OCI-M1 (cell line): ENCODE measurements at places on chromosomes 6 and 20.

DNA sequence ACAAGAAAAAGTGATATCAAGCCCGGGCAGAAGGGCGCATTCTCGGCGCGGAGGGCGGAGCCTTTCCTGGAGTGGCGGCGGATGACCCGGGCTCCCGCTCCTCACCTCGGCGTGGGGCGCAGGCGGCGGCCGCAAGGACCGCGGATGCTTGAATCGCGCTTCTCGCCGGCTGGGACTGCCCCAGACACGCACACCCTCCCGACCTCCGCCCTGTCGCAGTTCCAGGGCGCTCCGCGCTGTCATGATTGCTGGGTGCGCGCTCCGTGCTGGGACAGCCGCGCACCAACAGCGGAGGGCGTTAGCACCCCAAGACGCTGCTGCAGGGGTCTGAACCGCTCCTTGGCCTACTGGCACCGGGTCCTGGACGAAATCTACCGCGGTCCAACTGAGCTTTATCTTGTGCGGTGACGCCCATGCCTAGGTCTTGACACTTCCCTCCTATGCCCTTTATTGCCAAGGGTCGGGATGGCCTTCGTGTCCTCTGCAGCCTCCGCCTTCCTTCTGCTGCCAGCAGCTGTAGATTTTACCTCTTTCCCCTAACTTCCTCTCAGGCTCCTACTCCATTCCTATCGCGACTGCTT, 43.3 kb downstream of the IRAK1BP1 start:
- DNase-seq = no peak

- DNase-seq = no peak
These were observed at the start of gene NTSR1 for GRCh38 chr20:62708591-62709536. Gene NTSR1, plus strand, starts transcription at chr20:62708836. Its CDS starts 372 bp downstream, at chr20:62709208.

DNA sequence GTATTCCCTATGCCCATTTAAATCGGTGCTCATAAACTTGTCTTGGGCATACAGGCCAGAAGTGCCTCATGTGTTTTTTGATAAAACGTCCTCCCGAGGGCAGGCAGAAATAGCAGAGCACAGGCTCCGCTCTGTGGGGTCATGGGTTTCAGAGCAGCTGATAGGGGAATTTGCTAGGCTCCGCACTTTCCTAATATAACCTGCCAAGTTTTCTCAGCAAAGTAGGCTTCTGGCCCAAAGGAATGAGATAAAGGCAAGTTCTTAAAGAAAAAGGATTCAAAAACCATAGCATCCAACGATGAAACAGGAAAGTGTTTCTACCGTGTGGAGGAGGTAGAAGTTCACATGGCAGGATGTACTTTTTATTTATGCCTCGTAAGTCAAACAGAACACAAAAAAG, 69.8 kb upstream of the RALGAPA2 start:
- no peak for DNase-seq

DNA sequence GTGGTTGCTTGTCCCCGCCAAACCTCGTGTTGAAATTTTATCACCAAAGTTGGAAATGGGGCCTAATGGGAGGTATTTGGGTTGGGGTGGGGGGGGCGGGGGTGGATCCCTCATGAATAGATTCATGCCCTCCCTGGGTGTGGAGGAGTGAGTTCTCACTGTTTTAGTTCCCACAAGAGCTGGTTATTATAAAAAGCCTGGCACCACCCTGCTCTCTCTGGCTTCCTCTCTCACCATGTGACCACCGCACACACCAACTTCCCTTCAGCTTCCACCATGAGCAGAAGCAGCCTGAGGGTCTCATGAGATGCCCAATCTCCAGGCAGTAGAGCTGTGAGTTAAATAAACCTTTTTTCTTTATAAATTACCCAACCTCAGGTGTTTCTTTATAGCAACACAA, 111.3 kb downstream of the PRDM1 start:
- peak; percentile 32 for DNase-seq

GRCh38 chr20:13423472-13424173, 202.5 kb downstream of the ISM1 start:
- DNase-seq = peak; percentile 7

DNA sequence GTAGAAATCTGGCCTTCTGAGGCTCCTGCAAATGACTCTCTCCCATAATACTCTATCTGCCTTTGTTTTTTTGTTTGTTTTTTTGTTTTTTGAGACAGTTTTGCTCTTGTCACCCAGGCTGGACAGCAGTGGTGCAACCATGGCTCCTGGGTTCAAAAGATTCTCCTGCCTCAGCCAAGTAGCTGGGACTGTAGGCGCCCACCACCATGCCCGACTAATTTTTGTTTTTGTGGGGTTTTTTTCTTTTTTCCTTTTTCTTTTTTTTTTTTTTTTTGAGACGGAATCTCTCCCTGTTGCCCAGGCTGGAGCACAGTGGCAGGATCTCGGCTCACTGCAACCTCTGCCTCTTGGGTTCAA, 16.6 kb upstream of the STK38 start:
- DNase-seq = no peak

GRCh38 chr20:54168961-54169862, 4.6 kb downstream of the CYP24A1 start:
- no peak for DNase-seq
